ENCODE measurements at places on chromosomes 3 and 15.

GRCh38 chr15:67114046-67114445 is 48.6 kb downstream of the SMAD3 start:
- DNase-seq, result no peak

GRCh38 chr15:65595960-65596359 is 15.0 kb downstream of the INTS14 start:
- no peak for DNase-seq

DNA sequence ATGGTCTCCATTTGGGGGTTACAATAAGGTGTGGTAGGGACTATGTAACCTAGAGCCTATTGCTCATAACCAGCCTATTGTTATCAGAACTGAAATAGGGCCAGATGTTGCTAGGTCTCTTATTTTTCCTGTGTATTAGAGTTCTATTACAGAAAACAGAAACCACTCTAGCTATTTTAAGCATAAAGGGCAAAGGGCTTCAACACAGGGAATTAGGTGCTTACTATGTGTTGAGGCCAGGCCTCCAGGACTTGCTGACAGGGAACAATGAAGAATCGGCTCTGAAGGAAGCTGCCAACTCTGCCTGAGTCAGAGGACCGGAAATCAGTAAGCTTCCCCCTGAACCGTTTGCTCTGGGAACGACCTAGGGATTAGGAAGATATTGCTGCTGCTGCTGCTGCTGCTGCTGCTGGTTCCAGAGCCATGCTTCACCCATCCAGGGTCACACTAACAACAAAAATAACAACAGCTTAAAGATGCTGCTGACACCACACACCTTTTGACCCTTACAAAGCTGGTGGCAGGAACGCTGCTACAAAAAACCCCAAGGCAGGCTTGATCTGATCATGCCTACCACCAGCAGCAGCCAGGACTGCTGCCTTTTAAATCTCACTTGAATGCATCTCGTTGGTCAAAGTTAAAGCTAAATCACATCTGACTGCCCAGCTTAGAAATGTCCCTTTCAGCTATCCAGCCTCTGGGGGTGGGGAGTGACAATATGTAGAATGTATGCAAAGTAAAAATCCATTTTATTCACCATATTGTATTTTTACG is 276.9 kb upstream of the IL12A start:
- DNase-seq, result no peak

DNA sequence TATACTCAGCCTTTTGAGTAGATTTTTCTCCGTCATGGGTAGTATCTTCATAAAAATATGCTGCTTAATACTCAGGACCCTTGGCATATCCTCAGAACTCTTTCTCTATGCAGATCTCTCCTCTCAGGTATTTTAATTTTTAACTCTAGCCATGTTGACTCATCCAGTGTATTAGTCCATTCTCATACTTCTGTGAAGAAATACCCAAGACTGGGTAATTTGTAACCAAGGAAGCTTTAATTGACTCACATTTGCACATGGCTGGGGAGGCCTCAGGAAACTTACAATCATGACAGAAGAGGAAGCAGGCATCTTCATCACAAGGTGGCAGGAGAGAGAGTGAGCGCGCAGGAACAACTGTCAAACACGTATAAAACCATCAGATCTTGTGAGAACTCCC is 129.3 kb upstream of the CD96 start:
- DNase-seq, result no peak

DNA sequence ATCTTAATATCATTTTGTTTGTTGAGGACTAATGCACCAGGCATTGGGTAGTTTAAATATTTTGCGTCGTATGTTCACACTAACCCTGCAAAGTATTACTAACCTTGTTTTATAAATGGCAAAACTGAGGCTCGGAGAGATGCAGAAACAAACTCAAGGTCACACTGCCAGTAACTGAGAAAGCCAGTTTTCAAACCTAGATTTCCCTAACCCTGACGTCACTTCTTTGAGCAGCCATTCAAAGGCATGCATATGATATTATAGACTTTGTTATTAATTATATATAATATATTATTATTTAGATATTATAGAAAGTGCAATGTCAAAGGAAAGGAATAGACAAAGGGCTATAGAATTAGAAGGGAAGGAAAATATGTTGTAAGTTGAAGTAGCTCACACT is 167.6 kb upstream of the EOMES start:
- no peak for DNase-seq

- no peak for DNase-seq
Measured at GRCh38 chr3:122730240-122730639, 49.6 kb downstream of the PARP14 start.

GRCh38 chr3:124966521-124967445 is 32.2 kb upstream of the MUC13 start:
- DNase-seq, result no peak

GRCh38 chr3:103785017-103785416 is 1350.2 kb downstream of the ZPLD1 start:
- DNase-seq, result no peak

GRCh38 chr15:49748791-49749190 is 127.9 kb downstream of the DTWD1 start:
- no peak for DNase-seq

- DNase-seq, result no peak
Measured at GRCh38 chr3:48770192-48770502, 53.1 kb upstream of the IP6K2 start.

- DNase-seq, result no peak
Measured at GRCh38 chr15:62877276-62877857, 165.2 kb upstream of the TPM1 start.

- DNase-seq, result no peak
Measured at GRCh38 chr3:161070980-161071663, 34.0 kb downstream of the B3GALNT1 start.

DNA sequence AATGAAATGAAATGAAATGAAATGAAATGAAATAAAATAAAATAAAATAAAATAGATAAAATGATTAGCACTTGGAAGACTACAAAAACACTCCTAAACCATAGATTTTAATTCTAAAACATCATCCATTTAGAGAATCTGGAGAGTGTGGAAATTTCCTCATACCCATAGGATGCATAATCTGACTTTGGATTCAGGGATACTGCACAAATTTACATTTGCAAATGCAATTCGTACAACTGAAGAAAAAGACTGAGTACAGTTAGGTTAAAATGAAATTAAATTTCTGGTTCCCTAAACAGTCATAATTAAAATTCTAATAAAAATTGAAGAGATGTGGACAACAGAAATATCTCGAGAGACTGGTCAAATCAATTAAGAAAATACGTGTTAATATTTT is 122.9 kb downstream of the TMCC1 start:
- DNase-seq, result no peak

- no peak for DNase-seq
Measured at GRCh38 chr3:79255702-79256101, 512.1 kb downstream of the ROBO1 start.

GRCh38 chr3:30331519-30331918 is 274.9 kb upstream of the TGFBR2 start:
- DNase-seq, result no peak

DNA sequence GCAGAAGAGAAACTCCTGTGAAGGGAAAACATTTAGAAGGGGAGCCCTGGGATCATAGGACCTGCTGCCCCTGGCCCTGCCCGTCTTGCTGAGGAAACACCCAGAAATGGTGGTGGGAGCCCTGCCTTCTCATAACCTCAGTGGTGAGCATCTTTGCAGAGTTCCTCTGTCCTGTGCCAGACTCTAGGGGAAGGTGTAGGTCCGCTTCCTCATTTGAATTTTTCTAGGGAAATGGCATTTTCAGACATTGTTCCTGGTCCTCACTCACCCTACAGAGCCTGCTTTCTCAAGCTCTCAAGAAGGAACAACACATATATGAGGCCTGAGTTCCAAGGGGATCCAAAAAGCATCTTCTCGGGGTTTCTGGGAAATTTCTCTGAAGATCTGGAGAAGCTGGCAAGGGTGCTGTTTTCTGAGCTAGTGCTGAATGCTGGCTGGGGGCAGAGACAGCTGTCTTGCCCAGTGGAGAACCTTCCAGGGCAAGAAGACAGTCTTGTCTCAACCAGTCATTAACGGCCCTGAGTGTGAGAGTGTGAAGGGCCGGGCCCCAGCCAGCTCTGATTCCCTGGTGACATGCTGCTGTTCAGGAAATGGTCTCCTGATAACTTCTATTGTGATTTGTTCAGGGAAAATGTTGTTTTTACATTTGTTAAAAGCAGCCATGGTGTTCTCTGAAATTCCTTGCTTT is 283.1 kb upstream of the LRRFIP2 start:
- no peak for DNase-seq

GRCh38 chr3:31562525-31562924 is 29.8 kb downstream of the STT3B start:
- DNase-seq, result no peak

GRCh38 chr3:150511122-150511821 is 35.0 kb downstream of the SERP1 start:
- DNase-seq, result no peak

DNA sequence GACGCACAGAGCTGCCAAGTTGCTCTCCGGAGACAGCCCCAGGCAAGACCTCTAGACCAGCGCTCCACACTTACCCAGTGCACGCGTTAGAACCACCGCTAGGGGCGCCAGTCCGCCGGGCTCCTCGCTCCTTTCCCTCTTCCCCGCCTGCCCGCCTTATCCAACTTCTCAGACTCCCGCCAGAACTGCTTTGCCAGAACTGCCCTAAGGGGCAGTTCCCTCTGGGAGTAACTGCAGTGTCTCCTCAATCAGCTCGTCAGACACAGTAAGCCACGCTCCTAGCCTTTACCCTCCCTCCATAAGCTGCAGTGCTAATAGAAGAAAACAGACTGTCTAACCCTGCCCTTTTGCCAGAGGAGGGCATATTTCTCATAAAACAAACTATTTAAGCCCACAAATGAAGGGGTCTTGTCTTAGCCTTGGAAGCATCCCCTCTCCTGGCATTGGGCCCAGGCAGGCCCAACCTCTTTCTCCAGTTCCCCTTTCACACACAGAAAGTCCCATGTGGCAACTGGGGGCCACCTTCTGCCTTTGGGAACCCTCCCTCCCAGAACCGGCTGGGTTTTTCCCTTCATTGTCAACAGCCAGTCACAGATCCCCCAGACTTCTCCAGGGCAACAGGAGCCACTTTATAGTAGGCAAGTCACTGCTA is 3.7 kb downstream of the BMF start:
- DNase-seq, result peak; percentile 76

- DNase-seq, result no peak
Measured at GRCh38 chr3:52352566-52352965, 36.4 kb downstream of the DNAH1 start.

DNA sequence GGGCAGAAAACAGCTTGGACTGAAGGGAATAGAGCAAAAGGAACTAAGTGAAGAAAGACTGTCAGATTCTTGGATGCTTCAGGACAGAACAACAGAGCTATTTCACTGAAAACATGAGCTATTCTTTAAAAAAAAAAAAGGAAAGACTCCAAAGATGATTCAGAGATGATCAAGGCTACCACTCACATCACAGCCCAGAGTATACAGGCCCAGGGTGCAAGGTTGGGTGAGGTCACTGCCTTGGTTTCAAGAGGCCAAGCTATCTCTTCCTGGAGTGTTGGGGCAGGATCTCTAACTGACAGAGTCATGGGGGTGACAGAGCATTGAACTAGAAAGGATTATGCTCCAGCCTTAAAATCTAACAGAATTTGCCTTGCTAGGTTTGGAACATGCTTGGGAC is 118.1 kb downstream of the AGBL1 start:
- no peak for DNase-seq

DNA sequence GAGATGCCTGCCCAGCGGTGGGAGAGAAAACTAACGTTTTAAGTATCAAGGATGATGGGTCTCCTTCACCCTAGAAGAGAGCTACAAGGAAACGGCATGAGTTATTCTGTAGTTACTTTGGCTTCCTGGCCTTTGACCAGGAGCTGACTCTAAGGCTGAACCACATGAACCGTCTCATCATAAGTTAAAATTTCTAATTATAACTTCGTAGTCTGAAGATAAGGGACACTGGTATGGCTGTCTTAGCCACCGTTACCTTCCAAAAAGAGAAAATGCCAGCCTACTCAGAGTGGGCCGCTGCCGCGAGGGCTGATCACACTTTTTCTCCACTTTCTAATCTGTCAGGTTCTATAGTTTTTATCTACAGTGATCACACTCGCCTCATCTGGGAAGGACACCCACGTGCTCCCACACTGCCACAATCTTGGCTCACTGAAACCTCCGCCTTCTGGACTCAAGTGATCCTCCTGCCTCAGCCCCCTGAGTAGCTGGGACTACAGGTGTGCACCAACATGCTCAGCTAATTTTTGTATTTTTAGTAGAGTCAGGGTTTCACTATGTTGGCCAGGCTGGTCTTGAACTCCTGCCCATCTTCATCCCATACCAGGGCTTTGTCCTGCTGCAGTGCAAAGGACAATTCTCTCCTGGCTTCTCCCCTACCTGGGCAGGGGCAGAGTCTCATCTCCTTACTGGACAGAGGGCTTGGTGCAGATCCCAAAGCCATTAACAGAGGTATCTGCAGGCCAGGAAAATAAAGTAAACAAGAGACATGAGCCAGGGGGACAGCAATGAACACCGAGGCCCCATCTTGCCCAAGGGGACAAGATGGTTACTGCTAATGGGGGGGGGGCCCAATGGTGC is 73.4 kb downstream of the RFTN1 start:
- no peak for DNase-seq

DNA sequence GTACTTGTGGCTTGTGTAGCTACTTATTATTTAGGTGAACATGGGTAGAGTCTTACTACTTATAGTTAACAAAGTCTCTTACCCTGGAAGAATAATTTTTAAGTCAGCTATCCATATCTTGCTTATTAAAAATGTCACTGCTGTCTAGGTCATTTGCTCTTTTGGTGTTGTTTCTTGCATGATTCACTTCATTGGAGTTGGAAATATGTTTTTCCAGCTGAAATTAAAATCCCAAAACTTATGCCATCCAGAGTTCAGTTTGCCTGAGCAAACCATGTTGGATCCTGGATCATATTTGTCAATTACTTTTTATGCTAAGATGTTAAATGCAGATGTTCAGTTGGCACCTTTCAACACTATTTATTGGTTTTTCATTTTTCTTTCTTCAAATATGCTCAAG is 421.0 kb upstream of the RBMS3 start:
- no peak for DNase-seq

- DNase-seq, result no peak
Measured at GRCh38 chr3:134864636-134865035, 69.6 kb downstream of the EPHB1 start.

DNA sequence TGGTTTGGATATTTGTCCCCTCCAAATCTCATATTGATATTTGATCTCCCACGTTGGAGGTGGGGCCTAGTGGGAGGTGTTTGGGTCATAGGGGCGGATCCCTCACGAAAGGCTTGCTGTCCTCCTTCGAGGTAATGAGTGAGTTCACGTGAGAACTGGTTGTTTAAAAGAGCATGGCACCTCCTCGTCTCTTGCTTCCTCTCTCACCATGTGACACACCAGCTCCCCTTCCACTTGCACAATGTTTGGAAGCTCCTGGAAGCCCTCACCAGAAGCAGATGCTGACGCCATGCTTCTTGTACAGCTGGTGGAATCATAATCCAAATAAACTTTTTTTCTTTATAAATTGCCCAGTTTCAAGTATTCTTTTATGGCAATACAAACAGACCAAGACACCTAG is 38.6 kb downstream of the RFTN1 start:
- DNase-seq, result no peak

- DNase-seq, result peak; percentile 30
Measured at GRCh38 chr3:187368251-187369088, at the start of gene RTP4. Gene RTP4, plus strand, starts transcription at chr3:187368385. Its CDS starts 57 bp downstream, at chr3:187368442.

Data from activated T-cell treated with anti-CD3 and anti-CD28 coated beads for 4 hours (primary cell).